Left kidney (tissue), 8 donors: ENCODE measurements at places on chromosomes 5 and 9. TPM values are rescaled to one million over a fixed set of nuclear protein-coding genes. Genes with fewer than 3 reads are reported as not detected.

- DNase-seq: no peak
These were observed 4.4 kb downstream of the RORB start for GRCh38 chr9:74501570-74501969.

Gene SCGB3A2
- polyA plus RNA-seq: 0.73 TPM

DNA sequence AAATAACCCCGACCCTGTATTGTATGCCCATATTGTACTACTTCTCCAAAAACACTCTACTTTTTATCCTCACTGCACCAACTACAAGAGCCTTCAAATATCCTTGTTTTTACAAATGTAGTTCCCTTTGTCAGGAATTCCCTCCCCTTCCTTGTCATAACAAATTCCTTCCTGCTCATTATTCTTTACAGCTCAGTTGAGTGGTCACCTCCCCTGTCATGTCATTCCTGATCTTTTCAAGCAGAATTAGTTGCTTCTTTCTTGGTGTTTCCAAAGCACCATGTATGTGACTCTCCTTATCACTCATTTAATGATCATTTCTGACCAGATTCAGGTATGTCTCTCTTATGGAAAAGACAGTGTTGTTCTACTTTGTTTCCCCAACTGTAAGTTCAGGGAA lies 194.2 kb upstream of the SMC2 start:
- DNase-seq: no peak

GRCh38 chr9:107710546-107710945 lies 221.0 kb upstream of the KLF4 start:
- DNase-seq: no peak
